ENCODE measurements at places on chromosomes 16 and 17.
A peak's percentile ranks its signal among the peaks of the same experiment; 100 is the strongest.

DNA sequence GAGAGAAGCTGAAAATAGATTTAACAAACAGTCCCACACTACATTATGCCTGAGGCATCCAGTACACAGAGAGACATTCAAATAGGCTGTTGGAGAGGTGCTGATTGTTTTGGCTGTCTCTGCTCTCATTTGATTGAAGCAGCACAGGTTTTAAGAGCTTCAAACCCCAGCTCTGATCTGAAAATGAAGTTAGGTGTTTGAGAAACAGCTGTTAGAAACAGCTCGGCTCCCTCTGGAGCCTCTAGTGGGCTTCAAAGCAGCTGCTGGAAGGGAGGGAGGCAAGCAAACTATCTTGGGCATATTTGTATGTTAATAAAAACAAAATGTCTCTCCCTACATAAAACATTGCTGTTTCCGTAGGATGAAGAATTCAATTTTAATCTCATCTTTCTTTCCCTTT is 607.3 kb upstream of the GOT2 start:
- DNase-seq: no peak

DNA sequence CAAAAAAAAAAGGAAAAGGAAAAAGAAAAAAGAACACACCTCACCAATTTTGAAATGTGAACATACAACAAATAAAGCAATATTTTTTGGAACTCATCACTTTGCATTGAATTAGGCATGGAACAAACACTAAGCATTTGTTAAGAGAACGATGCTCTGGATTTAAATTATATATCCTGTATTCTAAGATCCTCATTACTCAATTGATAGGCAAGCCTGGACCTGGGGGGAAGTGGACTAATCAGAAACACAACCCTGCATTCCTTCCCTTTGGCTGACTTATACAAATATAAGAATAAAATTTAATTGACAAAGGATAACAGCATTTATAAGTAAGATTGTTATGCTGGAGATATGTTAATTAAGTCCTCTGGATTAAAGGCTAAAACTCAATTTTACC is 2.2 kb downstream of the GJC1 start:
- no peak for DNase-seq

DNA sequence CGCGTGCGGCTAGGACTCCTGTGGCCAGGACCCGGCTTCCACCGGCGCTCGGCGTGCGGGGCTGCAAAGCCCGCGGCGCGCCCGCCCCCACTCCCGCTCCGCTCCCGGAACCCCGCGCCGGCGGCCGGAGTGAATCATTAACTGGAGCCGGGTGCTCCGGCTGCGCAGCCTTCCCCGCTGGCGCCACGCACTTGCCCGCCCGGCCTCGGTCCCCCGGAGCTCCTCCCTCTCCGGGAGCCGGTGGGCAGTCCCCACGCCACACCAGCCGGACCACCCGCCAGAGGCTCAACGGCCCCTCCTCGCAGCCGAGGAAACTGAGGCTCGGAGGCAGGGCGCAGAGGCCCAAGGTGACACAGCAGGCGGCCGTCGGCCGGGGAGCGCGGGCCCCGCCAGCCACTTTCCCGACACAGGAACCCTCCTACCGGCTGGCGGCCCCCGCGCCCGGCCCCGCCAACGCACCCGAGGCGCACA is 580 bp downstream of the BCAR1 start:
- DNase-seq: no peak

- no peak for DNase-seq
Measured at GRCh38 chr16:68073902-68074760, 11.0 kb upstream of the NFATC3 start.

DNA sequence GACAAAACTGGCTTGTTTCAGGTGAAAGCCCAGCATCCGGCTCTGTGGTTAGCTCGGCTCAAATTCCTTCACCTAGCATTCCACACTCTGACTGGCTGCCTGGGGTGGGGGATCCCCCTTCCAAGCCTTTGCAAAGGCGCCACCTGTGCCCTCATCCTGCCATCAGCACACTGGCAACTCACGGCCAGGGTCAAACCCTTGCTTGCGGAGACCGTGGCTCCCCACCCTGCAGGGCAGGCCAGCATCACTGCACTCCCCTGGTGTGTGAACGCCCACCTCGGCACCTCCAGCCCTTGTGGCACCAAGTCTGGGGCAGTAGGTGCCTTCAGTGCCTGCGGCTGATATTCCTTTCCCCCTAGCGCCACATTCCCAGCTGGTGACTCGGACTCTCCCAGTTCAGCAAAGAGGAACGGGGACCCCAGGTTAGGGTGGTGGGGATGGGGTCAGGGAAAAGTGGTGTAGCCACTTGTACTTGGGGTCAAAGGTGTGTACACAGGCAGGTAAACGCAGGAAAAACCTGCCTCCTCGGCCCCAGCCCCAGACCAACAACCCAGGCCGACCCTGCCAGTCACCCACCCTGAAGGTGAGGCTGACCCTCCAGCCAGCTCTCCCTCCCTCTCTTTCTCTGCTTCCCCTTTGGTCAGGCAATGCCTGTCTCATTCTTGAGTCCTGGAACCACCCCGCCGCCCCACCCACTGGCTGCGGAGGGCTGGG is 1.1 kb downstream of the FLII start:
- DNase-seq: peak; percentile 59

GRCh38 chr17:4540687-4541327 is 14.4 kb downstream of the MYBBP1A start:
- DNase-seq: no peak

GRCh38 chr17:61809816-61810392 is 53.4 kb downstream of the BRIP1 start:
- DNase-seq: no peak

DNA sequence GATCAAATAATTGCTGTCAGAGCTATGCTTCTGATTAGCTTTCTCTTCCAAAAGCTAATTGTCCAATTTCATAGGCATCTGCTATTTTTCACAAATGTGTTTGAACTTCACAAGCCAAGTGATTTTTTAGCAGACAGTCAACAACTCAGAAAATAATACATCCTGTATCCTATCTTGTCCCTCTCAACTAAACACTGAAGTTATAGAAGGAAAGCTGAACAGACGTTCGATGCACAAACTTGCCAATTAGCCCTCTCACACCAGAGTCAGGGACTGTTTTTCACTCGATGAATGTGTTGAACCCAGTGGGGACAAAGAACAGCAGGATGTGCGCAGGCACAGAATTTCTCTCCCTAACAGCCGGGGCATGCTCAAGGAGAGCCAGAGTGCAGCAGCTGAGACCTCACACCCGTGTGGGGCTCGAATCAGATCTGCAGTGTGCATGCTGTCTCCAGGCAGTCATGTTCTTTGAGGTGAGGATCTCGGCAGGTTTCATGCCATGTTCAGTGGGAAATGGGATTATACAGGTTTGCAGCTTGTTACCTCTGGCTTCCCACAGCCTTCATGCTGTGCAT is 246.7 kb upstream of the SDK2 start:
- DNase-seq: no peak

DNA sequence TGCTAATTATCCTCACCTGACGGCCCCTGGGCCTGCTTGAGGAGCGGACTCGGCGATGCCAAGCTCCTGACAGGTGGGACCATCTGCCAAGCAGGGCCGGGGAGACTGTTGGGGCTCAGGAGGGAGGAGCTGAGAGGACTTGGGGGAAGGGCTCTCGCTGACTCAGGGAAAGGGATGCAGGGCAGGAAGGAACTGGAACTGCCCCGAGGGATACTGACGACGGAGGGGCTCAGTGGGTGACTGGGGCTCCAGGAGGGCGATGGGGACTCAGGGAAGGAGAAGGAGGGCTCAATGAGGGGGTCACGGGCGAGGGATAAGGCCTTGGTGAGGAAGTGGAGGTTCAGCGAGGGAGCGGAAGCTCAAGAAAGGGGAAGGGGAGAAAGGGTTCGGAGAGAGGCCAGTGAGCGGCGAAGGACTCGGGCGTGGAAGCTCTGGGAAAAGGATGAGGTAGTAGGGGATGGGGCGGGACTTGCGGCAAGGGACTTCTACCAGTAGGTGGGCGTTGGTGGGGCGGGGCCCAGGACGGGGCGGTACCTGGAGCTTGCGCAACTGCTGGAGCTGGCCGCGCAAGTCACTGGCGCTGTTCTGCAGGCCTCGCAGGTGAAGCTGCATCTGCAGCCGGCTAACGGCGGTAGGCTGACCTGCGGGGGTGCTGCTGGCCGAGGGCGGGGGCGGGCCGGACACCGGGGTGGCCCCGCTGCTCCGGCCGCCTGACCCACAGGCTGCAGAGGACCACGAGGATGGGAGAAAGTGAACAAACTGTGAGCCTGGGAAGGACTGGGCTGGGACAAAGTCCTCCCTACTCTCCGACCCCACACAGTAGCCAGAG is 46.5 kb downstream of the SRCIN1 start:
- peak; percentile 98 for DNase-seq

DNA sequence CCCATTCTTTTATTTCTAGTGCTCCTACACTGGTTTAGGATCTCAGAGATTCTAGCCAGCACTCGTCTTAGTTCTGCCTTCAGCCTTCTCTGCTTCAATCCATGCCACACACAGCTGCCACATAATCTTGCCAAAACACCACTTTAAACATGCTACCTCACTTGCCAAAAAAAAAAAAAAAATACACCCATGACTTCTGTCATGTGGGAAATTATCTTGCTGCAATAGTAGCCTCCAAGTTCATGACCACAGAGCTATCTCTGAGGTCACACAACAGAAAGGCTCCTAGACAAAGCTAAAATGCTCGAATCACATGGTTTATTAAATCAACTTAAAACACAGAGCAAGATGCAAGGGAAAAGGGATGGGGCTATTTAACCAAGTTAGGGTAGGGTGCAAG is 18.1 kb downstream of the FZD2 start:
- DNase-seq: no peak

DNA sequence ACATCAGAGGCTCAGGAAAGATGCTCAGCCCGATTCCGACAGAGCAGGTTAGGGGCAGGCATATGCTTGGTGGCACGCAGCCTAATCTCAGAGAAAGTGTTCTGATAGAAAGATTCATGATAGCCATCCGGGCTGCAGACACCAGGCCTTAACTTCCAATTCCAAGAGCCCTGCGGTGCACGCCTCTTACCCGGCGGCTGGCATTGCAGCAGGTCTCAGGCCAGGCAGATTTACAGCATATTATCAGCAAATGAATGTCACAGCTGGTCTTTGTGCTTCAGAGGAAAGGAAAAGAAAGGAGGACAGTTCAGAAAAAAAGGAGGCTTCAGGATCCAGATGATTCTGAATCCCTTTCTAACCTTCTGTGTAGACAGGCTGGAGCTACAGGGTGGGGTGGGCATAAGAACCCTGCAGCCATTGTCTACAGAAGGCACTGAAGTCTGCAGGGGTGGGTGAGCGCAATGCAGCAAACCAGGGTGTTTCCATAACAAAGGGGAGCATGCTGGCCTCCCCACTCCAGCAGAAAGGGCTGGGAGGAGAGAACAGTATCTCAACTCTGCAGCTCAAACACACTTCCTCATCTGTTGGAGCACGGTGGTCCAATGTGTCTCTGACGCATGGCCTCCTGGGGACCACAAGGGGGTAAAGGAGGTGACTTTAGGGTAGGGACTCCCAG is 277.4 kb upstream of the XYLT1 start:
- peak; percentile 32 for DNase-seq

DNA sequence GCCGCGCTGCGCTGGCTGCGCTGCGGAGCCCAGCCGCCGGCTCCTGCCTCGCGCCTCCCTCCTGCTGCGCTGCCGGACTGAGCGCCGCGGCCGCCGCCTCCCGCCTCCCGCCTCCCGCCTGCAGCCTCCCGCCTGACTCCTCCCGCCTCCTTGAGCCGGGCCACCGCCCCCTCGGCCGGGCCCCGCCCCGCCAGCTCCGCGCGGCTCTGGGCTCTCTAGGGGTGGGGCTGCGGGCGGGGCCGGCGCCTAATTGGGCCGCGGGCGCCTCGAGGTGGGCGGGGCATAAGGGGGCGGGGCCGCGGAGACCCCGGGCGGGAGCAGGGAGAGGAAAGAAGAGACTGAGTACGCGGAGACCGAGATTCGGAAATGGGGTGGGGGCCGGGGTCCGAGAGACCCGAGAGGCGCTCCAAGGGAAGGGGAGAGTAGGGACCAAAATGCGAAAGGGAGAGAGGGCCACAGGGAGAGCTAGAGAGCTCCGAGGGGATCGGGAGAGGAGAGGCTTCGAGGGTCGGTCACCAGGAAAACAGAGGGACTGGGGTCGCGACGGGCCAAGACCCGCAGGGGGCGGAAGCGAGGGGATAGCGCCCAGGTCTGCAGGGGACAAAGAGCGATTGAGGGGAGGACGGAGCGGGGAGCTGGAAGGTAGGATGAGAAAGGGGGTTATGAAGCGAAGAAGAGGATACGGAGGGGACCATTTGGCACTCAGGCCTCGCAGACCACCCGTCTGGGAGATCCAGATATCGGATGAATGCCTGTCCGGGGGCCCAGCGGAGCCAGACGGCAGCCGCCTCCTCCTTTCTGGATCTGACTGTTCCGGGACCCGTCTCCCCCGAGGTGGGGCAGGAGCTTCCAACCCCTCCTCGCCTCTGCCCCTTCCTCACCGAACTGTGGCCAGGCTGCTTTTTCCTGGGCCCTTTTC is at the start of gene C1QL1:
C1QL1 (minus strand) TSS at position 79 of the 919 bp plus-strand sequence. CDS start 255 bp downstream, outside the sequence.
- DNase-seq: peak; percentile 97

GRCh38 chr17:57880086-57880456 is 30.2 kb upstream of the MRPS23 start:
- DNase-seq: no peak

DNA sequence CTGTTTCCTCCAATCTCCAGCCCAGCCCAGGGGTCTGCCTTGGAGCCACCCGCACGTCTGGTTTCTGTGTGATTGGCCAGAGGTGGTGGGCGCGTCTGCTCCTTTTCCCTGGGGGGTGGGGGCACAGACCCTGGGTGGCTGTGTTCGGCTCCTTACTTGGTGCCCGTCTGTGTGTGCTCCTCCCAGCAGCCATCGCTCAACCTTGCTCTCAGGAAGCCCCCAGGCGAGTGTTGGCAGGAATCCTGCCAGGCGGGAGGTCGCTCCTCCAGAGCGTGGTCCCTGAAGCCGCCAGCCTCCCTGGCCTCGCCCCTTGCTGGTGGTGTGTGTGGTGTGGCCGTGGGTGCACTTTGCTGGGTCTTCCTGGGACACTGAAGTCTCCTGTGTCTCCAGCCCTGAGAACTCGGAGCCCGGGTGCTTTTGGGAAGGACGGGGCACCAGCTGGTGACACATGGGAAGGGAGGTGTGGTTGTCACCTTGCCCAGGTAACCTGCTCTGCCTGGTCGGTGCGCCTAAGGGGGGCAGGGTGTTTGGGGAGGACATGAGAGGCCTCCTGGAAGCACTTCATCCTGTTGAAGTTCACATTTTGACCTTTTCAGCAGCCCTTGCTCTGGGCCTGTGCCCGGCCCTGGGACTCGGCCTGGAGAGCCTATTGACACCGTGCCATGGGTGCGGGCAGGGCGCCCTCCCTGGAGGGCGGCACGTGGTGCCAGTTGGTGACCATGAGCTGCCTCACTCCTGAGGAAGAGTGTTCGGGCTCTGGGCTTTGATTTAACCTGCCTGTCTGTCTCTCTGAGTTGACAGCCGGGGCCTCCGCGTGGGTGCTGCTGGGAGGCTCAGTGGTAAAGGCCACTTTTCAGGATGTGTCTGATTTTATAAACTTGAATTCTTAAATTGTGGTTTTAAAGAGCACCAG is 49.0 kb upstream of the ZNF750 start:
- no peak for DNase-seq
